CD4-positive, alpha-beta T cell treated with Interleukin-2 at 100 ng/mL for 4 hours (primary cell): ENCODE measurements at places on chromosomes 3 and 15.

DNA sequence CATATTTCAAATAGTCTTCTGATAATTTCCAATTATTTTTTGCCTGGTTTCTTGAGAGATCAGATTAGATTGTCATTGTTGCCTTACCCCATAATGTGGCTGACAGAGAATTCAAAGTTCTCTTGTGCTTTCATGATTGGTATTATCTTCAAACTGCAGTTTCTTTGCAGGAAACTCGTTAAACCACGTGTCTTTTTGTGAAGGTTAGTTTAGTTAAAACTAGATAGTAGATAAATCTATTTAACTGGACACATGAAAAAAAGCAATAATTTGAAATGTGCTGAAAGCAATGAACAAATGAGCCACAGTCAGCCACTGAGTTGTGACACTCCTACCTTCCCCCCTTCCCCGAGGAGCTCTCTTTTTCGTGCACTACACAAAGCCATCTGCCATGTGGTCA lies 327.5 kb upstream of the UMPS start:
- DNase-seq, result no peak

- no peak for DNase-seq
Measured at GRCh38 chr3:42192334-42193200, 73.4 kb downstream of the CCK start.

- peak; percentile 16 for DNase-seq
Measured at GRCh38 chr15:40197434-40197833, 36.6 kb downstream of the BUB1B start.

- no peak for DNase-seq
Measured at GRCh38 chr3:94171954-94172353, 109.1 kb downstream of the NSUN3 start.

DNA sequence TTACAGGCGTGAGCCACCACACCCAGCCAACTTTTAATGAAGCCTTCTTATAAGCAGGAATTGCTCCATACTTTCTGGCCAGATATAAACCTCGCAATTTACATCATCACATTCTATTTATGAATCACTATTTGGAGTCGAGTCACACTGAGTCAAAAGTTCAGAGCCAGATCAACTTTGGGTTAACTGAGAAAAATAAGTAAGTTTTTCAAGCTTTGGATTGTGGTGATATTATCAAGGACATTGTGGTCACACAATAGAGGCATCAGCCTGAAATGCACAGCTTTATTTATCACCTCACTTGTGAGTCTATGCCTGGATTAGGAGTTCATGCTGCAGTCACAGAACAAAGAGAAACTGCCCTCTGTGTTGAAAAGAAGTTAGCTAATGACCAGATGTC lies 1163.5 kb downstream of the ROBO1 start:
- DNase-seq, result no peak

DNA sequence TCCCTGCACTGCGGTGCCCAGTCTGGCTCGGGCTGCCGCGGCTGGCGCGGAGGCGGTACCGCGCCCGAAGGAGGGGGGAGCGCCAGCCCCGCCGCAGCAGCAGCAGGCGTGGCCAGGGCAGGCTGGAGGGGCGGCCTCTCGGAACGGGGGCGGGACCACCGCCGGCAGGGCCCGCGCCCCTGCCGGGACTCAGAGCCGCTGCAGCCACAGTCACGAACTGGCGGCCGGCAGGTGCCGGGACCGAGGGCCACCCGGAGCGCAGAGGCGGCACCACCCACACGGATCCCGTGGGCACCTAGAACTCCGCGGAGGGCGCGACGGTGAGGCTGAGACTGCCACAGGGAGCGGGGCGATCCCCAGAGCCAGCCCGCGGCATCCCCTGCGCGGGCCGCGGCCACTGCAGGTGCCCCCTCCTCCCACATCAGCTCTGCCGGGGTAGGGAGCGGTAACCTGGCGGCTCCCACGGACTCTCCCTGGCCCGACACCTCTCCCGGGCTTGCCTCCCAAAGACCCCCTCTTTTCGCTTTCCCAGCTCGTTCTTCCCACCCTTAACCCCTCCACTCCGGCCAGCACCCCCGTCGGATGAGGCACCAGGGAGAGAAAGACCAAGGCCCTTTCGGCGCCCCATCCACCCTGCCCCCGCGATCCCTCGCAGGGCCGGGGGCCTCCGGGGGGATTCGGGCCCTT lies at the start of gene VWA5B2:
Gene VWA5B2 (plus strand): TSS at position 192 of the 687 bp plus-strand sequence. CDS start 944 bp downstream, outside the sequence.
- peak; percentile 70 for DNase-seq

DNA sequence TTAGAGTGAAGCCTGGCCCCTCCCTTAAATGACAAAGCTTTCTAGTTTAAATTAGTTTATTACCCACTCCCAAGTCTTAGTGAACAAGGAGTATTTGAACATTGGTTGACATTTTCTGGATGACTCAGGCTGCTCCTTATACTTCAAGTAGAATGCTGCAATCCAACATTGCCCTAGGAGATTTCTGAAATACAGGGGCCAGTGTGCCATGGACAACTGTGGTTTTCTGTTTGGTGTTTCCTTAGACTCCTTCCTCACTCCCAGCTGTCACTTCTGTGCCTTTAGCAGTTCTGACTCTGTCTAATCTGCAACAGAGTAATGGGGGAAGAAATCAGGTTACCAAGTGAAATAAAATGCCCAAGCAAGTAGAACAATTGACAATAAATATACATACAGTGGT lies 116.1 kb upstream of the P2RY1 start:
- DNase-seq, result no peak

DNA sequence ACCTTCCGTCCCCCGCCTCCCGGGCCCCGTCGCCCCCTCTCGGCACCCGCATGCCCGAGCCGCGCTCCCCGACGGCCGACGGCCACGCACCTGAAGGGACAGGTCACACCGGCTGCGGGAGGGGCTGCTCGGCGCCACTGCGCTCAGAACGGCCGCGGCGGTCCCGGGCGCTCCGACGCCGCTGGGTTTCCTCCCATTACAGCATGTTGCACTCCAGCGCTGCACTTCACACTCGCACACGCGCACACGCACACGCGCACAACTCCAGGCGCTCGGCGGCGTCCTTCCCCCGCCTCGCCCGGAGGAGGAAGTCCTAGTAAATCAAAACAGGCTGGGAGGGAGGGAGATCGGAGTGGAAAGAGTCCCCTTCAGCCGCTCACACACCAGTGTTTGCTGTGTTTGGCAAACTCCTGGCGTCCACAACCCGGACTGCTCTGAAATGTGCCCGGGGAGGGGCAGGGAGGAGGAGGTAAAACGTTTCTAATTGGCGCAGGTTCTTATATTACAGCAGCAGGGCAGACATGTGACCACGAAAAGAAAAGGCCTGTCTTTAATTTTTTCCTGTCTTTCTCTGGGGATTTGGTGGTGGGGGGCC lies 76.7 kb upstream of the VGLL4 start:
- DNase-seq, result peak; percentile 49

- no peak for DNase-seq
Measured at GRCh38 chr15:71187526-71187925, 72.3 kb downstream of the THSD4 start.
